CD8-positive, alpha-beta T cell (primary cell): ENCODE measurements at places on chromosomes 11 and 22. TPM values are rescaled to one million over a fixed set of nuclear protein-coding genes. Genes with fewer than 3 reads are reported as not detected.

DNA sequence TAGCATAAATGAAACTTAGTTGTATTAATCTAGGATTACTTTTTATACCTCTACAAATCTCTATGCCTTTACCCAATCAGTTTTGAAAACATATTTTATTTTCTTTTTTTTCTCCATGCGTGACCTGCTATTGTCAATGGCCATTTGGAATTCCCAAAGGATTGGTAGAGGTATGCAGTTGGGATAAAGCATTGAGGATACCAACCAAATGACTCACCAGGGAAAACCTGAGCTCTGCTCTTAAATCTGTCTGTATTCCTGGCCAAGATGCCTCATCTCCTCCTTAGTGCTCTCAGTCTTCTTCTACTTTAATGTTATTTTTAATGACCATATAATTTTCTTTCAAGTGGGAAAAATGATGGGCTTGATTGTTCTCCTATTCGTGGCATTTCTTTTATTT, 61.9 kb downstream of the EHF start:
- DNase-seq = no peak

Gene CLTCL1
- 0.43 TPM for total RNA-seq

Gene SORL1
- total RNA-seq = 170 TPM

Gene SPI1
- 0.58 TPM for total RNA-seq

DNA sequence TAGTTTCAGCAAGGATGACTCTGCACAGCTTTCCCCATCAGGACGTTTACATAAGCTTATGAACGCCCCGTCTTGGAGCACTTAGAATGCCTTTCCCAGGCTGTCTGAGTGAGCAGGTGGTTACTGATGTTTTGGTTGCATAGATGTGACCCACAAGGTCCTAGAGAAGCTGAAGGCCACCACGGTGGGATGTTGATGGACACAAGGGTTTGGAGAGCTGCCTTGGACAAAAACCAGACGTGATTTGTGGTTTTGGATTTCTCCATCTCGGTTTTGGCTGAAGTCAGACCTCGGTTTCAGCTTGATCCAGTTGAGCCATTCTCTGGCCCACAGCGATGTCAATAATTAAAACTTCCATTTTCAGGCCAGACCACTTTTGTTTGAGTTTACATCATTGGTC, 151.9 kb downstream of the LDLRAD3 start:
- DNase-seq = no peak

DNA sequence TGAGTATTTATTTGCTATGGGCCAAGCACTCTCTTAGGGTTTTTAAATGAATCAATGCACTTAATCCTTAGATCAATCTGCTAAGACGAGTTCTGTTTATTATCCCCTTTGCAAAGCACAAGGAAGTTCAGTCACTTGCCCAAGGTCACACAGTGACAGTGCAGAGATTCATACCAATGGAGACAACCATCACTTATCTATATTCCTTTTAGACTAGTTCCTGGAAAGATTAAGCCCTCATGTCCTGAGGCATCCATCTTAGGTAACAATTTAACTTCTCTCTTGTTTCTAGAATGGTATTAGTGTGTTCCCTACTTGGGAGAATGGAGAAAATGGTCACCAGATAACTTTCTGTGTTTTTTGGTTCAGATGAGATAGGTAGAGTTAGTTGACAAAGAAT, 28.3 kb downstream of the NF2 start:
- DNase-seq = no peak

GRCh38 chr11:15379483-15379882, 264.8 kb downstream of the INSC start:
- DNase-seq = no peak

DNA sequence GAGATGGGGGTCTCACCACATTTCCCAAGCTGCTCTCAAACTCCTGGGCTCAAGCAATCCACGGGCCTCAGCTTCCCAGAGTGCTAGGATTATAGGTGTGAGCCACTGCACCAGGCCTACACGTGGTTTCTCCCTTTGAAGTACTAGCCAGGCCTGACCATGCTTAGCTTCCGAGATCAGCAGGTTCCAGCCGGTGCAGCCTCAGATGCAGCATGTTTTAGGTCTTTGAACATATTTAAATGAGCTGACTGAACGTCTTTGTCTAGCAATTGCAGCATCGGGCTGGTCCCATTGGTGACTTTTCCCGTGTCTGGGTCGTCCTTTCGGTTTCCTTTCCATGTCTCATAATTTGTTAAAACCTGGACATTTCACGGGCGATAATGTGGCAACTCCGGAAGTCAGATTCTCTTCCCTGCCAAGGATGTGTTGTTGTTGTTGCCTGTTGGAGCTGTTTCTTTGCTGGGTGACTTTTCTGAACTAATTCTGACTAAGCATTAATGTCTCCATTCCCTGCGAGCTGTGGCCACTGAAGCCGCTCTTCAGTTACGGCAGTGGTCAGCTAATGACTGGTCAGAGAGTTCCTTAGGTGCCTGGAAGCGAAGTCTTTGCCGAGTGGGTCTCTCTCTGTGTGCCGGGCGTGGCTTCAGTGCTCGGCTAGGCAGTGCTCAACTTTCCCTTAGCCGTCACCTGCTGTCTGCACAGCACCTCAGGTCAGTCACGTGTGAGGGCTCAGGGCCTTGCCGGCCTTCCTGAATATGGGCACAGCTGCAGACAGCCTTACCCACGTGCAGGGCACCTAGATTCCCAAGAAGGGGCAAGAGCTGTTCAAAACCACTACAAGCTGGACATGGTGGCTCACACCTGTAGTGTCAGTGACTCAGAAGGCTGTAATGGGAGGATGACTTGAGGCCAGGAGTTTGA, 3.8 kb upstream of the CYP2D6 start:
- DNase-seq = no peak

DNA sequence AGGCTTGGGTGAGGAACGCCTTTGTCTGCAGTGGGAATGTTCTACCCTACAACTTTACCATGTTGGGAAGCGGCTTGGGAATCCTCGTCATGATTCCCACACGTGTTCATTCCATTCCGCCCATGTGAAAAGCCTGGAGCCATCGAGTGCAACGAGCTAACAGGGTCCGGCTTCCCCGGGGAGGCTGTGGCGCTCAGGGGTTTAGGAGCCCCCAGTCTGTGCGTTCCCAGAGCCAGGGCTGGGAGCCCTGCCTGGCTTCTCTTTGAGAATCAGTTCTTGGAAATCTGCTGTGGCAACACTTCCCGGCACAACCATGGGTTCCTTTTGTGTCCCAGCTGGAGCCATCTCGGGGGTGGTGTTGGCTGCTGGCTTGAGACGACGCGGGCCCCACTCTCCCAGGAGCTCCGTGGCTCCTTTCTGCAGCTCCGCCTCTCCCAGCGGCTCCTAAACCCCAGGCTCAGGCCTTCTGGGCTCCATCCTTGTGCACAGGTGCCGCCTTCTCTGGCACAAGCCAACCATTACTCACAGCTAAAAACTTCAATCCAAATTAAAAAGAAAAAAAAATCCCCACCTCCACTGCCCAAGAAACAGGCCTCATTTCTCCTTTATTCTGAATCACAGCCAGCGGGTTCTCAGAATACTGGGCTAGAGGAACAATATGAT, 18.7 kb upstream of the PPFIA1 start:
- no peak for DNase-seq

DNA sequence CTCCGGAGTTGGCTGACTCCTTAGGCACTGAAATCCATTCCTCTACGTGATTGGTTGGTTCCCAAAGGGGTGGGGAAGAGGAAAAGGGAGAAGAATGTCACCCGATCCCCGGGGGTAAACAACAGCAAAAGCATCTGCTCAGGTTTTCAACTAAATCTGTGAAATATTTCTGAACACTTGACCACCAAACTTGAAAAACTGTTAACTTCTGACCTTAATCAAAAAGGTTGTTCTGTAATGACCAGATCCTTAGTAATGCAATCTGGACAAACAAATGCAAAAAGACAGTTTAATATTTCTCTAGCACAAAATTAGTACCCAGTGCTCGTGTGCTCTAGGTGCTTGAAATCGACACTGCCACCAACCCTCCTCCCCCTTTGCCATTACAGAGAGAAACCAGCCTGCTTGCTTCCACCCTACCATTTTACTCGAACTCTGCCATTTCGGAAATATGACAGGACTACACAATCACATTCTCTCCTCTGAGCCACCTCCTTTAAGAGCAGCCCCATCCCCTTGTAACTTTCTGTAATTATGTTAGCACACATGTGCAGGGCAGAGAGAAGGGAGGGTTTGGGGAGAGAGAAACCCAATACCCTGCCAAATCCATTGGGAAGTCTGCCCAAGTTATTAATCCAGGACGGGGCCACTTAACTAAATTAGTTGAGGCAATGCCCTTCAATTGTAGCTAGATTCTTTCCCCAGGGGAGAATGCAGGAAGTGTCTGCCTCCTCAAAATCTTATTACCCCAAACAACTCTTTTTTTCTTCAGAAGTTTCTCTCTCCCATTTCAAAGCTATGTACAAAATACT, 113.8 kb downstream of the RBFOX2 start:
- DNase-seq = no peak

- no peak for DNase-seq
Measured at GRCh38 chr11:115155978-115156377, 348.2 kb downstream of the CADM1 start.

Gene TRIM6
- not detected for total RNA-seq

DNA sequence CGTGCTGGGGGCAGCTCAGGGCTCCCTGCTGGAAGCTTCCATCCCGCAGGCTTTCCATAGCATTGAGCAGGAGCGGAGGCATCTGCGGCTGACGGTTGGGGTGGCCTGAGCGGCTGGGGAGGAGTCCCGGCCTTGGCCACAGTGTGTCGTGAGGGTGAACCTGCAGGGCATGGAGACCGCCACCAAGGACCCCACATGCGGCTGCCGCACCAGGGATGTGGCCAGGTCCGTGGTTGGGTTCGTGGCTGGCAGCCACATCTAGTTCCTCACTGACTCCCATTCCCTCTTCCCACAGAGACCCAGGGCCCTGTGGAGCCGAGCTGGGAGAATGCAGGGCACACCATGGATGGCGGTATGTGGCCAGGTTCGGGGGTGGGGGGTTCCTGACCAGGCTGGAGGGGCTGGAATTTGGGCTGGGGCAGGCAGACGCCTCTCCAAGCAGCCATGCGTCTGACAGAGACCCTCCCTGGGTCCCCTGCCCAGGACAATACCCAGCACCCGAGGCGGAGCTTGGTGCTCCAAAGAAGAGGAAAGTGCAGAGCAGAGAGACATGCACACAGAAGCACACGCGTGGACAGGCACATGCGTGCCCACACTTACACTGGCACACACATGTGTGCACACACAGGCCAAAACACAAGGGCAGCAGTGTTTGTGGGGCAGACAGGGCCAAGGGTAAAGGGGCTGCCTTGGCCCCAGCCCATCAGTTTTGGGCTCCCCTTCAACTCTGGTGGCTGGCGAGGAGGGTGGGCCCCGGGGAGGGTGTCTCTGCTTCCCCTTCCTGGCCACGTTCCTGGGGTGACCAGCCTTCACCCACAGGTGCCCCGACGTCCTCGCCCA, 2.7 kb downstream of the MUC5B start:
- no peak for DNase-seq

- DNase-seq = no peak
Measured at GRCh38 chr11:130762638-130763037, 153.6 kb downstream of the SNX19 start.

GRCh38 chr11:2451336-2451735, 6.5 kb downstream of the KCNQ1 start:
- no peak for DNase-seq

- no peak for DNase-seq
Measured at GRCh38 chr22:33785283-33785968, 134.8 kb downstream of the LARGE1 start.

DNA sequence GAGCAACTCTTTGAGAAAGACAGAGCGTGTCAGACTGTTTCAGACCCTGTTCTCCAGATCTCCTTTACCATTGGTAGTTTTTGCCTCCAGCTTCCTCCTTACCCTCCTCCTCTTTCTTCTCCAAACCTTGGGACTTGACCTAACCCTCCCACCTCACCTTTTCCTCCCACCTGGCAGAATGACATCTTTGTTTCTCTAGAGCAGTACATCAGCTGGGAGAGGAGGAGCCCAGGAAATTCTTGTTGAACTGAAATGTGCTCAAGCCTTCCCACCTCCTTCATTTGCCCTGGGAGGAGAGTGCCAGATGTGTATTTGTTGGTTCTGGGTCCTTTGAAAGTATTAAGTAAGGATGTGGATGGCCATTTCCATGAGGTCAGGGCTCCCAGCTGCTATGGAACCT, 17.4 kb downstream of the OSBP2 start:
- no peak for DNase-seq

Gene A4GALT
- not detected for total RNA-seq

- DNase-seq = no peak
Measured at GRCh38 chr11:94537031-94537600, 6.6 kb upstream of the FUT4 start.

Gene ARFGAP3
- 25.4 TPM for total RNA-seq

DNA sequence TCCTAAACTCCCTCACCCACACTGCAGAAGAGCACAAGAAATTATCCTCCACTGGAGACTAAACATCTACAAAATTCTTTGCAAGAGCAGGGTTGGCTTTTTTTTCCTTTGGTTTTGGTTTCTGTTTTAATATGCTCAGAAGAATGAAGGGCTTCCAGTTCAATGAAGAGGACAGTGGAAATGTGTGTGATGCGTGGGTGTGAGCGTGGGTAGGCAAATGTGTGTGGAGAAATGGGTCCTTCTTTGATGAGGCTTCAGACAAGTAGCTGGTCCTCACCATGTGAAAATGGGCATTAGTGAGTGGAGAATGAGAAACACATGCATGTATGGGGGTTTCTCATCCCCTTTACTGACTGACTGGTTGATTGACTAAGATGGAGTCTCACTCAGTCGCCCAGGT, 263.3 kb upstream of the SYN3 start:
- no peak for DNase-seq

Gene PHETA2
- 0.22 TPM for total RNA-seq

Gene SMTNL1
- total RNA-seq = not detected

Gene BRMS1
- total RNA-seq = 66.7 TPM

- peak; percentile 93 for DNase-seq
Measured at GRCh38 chr22:31970490-31971444, 26.4 kb downstream of the YWHAH start.

DNA sequence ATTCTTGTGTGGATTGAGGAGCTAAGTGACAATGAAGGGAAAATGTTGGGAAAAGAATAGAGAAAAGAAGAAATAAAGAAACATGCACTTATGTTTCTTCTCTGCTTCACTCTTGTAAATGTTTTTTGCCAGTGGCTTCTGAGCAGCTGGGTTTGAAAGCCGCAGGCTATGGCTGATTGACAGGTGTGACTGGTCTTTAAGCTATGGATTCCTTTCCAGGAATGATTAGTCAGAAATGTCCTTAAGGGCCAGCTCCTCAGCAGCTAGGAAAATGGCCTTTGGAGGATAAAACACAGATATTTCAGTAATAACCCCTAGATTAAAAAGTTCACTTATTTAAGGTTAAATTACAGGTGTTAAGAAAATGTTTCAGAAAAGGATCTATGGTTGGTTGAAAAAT, 6.5 kb upstream of the USP28 start:
- DNase-seq = no peak

Gene PMM1
- total RNA-seq = 19.1 TPM

Gene TXN2
- 24.4 TPM for total RNA-seq
